ENCODE measurements at places on chromosomes 7 and 10. TPM values are rescaled to one million over a fixed set of nuclear protein-coding genes. Genes with fewer than 3 reads are reported as not detected.

HIF1AN gene
- polyA plus RNA-seq, result 44.9 TPM

PNLIPRP1 gene
- not detected for polyA plus RNA-seq

HMX2 gene
- 2.0 TPM for polyA plus RNA-seq

COL28A1 gene
- 9.0 TPM for polyA plus RNA-seq

LARP4B gene
- polyA plus RNA-seq, result 41.9 TPM

MOGAT3 gene
- 1.1 TPM for polyA plus RNA-seq

ZNF804B gene
- 0.45 TPM for polyA plus RNA-seq

OR9A2 gene
- not detected for polyA plus RNA-seq

DNA sequence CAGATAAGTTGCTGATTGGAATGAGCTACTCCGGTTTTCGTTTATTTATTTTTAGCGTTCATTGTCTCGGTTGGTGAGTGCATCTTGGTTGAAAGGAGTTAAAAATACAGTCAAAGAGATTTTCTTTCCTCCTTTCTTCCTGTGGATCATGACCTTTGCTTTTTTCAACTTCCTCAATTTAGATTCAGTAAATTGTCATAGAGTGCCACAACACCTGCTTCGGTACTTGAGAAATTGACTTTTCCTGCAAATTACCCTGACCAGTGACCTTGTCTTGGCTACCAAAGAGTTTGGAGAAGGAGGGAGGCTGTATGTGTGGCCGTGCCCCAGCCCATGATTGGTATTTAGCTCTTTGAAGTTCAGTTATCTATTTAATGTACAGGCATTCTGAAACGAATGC, 128.7 kb downstream of the FAM204A start:
- DNase-seq, result no peak

GRCh38 chr10:92291616-92291865, 574 bp downstream of the MARCHF5 start:
- peak; percentile 12 for DNase-seq

GRCh38 chr10:108352771-108353170, 1188.3 kb upstream of the SORCS1 start:
- DNase-seq, result no peak

DNA sequence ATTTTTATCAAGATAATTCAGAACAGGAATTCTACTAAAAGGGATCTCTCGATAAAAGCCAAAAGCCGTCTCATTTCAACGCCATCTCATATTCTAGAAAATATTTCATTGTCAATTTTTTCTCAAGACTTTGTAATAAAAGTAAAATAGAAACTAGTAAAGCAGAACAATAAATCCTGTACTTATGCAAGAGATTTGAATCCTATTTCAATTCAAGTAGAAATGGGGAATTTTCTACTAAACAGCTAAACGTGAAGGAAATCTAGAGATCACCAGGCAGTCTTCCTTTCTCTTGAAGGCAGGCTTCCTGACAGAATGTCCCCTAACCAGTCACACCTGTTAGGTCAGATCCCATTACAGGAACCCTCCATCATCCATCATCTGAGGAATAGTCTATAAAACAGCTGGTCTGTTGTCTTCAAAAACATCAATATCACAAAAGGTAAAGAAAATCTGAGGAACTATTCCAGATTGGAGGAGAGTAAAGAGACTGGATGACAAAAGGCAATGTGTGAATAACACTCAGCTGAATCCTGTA, 23.7 kb downstream of the USP6NL start:
- DNase-seq, result no peak

DNA sequence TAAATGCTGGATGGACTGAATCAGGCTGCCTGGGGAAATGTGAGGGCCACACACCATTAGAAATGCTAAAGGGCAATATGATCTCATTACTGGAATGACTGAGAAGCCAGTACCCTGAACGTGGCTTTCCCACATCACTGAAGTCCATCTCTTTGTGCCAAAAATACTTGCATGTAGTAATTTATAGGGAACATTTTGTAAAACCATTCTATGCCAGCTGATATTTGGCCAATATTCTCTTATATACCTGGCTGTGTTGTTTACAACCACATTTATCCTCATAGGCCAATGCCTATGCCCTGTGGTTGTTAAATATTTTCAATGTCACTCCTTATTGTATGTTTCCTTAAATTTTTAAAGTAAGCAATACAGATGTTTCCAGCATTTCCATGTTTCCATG, 111.6 kb downstream of the C10orf90 start:
- no peak for DNase-seq

- DNase-seq, result no peak
These were observed 73.3 kb upstream of the CACNB2 start for GRCh38 chr10:18066947-18067346.

DNA sequence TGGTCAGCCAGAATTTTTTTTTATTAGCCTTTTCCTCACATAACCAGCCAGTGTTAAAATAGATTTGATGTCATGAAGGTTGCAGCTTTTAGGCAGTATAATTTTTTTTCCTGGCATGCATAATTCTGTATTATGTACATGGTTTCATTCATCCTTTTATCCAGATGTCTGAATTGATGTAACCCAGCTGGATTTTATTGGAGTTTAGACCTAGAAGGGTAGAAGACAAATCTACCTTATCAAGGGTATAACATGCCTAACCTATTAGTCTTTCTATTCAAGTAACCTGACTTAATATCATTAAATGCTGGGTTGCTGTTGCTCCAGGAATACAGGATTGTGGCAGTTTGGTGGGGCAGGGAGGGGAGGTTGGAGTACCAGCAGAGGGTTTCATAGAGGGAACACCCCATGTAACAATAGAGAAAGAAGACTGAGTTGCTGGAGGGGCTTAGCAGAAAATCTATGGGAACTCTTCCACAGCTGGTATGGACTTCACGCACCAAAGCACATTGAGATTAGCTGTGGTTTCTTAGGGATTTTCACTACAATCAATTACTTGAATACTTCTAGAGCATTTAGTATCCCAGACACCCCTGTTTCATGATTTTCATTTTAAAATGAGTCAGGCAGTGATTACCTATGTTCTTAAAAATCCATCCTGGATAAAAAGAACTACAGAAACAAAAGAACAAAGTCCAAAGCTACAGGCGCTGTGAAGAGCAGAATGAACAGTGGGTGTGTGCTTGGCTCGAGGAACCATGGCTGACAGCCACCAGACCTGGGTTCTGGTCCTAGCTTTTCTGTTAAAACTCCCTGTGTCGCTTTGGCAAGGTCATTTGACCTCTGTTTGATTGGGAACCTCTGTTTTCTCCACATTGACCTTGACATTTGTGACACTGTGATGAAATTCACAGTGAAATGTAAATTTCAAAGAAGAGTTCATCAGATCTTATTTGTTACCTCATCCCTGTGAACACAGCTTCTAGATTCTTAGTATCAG, 93.5 kb downstream of the CREM start:
- DNase-seq, result no peak

- no peak for DNase-seq
These were observed 430 bp downstream of the PON3 start for GRCh38 chr7:95395755-95396135.

DNA sequence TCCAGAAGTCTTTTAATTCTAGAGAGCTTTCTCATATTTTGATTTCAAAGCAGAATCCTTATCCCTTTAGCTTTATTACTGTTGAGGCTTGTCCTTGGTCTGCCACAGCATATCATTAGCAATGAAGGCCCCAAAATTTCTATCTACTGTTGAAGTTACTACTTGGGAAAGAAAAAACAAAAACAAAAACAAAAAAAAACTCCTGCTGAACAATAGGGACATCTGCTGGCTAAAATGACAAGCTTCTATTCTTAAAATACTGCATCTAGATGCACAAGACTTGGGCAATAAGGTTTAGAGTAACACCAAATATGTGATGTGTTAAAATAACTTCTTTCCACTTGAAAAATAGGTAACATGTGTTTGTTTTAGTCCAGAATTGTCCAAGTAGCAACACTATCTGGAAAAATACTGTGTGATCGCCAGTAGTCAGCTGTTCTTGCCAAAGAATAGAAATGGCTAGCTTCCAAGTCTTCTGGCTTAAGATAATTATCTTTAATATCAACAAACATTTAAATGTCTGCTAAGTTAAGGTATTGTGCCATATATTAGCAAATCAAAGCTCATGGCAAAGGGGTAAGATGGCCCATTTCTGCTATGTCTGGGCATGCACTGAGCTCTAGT, 3.8 kb upstream of the DMTF1 start:
- DNase-seq, result no peak

DNA sequence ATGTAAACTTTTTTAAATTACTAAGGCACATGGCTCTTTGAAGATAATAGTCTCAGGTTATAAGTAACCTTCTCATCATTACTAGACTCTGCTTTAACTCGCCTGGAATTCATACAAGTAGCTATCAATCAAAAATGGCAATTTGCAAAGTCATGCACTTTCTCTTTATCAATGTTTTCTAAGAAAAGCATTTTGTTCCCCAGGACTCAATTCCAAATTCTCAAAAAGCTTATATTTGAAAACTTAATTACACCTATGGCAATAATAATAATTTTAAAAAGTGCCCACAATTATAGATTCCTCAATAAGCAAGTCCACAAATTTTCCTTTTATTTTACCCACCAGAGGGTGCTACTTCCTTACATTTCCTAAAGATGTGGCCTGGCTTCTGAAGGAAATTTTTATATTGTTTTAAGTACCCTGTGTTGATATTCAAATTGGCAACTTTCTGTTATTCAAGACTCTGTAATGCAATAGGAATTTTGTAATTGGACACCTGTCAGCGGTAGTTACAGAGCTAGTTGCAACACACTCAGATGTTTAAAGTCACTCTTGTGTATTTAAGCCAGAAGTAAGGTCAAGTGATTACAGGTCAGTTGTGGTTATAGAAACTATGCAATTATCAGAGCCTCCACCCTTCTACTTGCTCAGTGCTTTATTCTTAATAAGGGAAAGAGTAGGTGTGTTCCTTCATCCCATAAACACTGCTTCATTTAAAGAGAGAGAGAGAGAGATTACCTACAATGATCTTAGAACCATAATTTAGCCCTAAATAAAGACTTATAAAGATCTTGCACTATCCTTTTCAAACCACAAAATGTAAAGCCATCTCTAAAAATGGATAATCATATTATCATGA, 47.1 kb upstream of the HYAL4 start:
- peak; percentile 12 for DNase-seq

DNA sequence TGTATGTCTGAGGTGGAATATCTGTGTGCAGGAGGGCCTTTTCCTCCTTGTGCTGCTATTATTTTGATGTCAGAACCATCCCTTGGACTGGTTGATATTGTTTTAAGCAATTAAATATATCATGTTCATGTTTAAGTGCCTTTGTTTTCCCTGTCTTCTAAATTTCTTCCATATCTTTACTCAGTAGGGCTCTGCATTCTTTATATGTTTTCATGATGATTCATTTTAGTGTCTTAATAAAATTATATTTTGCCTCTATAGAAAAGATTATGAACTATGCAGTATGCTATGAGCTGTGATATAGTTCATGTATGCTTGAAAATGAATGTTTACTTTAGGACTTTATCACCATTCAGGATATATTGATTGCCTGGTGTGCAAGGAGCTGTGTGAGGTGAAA, 34.8 kb downstream of the AHR start:
- no peak for DNase-seq

DNA sequence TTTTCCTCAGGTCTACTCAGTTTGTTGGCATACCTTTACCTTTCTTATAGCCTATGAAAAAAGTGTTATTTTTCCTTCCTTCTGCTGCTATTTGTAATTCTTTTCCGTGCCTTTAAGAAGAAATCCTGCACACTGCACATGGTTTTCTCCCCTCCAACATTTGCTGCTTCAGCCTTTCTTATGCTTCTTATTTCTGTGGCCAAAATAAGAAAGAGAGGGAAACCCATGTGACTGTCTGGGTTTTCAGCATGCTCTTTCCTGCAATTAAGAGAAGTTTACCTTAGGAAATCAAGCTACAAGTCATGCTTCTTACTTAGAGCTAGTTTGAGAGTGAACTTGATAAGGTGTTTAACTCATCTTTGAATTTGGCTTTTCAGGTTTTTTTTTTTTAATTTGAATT, 11.0 kb downstream of the TBC1D12 start:
- DNase-seq, result no peak

GRCh38 chr7:68963552-68963951, 634.7 kb upstream of the AUTS2 start:
- DNase-seq, result no peak

GRCh38 chr7:95265634-95266033, 58.7 kb downstream of the PON1 start:
- DNase-seq, result no peak

DNA sequence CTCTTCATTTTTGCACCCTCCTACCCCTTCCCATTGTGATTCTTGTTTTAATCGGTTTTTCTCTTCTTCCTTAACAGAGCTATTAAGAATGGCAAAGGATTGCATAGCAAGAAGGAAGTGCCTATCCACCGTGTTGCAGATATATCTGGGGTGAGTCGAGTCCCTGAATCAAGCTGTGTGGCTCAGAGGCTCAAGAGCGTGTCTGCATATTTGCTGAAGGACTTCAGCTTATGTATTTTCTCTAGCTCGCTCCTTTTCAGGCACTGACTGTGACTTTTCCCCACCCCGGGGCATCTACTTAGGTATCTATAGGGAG, 126.6 kb downstream of the LRRC4 start:
- DNase-seq, result no peak

GRCh38 chr7:7122033-7122478, 60.3 kb upstream of the C1GALT1 start:
- DNase-seq, result no peak

GRCh38 chr10:83127942-83128575, 1011.2 kb upstream of the GHITM start:
- no peak for DNase-seq

Data from right renal pelvis (tissue), 4 donors.